GM12864 (cell line): ENCODE measurements at places on chromosomes 3 and 15.

DNA sequence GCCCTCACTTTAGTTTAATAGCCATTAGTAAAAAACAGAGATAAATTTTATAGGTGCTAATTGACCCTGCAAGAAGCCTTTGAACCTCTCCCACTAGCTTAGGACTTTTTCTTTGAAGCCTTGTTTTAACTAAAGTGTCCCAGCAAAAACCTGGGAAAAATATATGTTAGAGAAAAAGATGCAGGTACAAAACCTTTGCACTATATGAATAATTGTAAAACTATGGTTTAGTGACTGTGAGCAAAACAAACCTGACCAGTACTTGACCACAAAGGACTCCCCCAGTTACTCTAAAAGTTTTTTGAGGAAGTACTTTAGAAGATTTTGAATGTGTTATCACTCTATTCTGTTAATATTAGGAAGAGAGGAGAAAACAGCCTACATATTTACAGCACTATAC is 123.3 kb upstream of the TP63 start:
- DNase-seq = no peak

DNA sequence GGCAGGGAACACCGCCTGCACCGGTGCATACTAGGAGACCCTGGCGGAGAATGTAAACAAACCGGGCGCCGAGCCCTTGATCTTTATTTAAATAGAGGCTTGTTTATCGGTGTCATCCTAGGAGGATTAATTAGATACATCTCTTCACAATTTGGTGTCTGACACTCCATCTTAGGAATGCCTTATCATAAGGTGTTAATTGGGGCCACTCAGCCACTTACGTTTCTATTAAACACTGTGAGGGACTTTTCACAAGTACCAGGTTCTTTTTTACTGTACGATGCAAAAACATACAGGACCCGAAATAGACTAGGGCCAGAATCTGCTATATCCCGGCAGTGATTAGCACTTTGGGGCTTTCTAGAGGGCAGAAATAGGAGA is 8.0 kb downstream of the EOMES start:
- DNase-seq = no peak

DNA sequence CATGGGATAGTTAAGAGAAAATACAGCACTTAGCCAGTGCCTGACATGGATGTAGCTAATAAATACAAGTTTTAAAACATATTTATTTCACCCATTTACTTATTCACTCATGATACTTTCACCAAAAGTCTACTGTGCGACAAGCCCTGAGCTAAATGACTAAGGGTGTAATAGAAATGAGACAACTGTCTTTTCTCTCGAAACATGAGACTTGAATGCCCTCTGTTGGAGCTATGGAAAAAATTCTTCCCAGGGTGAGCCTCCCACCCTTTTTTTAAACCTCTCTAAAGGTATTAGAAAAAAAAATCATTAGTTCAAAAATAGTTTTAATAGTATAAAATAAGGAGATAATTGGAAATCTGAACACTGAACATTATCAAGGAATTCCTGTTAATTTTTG is 24.3 kb upstream of the RPL14 start:
- no peak for DNase-seq

GRCh38 chr15:71114887-71115566 is at the start of gene THSD4:
THSD4 (plus strand) TSS chr15:71115471.
- DNase-seq = no peak

- DNase-seq = no peak
Observed at GRCh38 chr3:4865714-4866113, 113.5 kb upstream of the BHLHE40 start.

GRCh38 chr3:72353236-72354128 is 494.8 kb downstream of the SHQ1 start:
- no peak for DNase-seq

DNA sequence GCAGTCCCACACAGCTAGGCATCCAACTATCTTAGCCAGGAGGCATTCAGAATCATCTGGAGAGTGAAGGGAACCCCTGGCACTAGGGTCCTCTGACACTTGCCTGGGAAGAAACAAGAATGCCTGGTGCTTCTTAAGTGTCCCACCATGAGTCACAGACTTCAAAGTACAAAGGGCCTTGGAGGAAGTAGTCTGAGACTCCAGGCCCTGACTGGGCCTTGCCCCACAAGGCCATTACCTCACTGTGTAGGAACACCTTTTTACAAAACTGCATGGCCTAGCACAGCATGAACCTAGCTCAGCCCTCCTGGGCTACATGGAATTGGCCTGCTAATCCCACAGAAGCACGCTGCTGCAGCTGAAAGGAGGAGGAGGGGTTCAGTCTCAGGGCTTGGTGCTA is 104.5 kb upstream of the SLCO2A1 start:
- no peak for DNase-seq

- DNase-seq = no peak
Observed at GRCh38 chr3:34155666-34156065, 357.2 kb downstream of the PDCD6IP start.

DNA sequence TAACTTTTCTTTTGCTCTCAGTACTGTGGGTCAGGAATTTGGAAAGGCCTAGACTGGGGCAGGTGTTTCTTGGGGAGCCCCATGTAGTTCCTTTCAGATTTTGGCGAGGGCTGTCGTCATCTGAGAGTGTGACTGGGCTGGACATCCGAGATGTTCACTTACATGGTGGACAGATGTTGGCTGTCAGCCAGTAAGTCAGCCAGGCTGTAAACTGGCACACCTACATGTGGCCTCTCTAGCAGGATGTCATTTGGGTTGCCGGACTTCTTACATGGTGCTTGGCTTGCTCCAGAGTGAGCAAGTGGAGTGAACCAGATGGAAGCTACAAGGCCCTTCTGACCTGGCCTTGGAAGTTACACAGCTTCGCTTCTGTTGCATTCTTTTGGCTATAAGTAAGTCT is 20.7 kb downstream of the TATDN2 start:
- DNase-seq = no peak

GRCh38 chr15:28896951-28897350 is 11.2 kb downstream of the APBA2 start:
- no peak for DNase-seq

DNA sequence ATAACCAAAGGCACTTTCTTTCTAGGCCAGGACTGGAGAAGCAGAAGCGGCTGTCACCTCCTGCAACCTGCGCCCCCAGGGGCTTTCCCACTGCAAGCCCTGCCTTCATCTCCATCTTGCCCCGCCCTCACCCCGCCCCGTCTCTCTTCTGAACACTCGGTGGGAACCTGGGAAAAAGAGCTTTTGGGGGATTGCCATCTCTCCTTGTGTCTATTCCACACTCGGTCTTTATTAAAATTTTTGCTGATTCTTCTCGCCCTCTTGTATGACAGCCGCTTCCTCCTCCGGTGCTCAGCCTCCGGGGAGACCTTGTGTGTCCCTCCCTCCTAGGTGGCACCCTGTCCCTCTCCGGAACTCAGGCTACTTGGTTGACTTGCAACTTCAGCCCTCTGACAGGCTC is 41.9 kb upstream of the SPESP1 start:
- DNase-seq = no peak

GRCh38 chr15:36495456-36495991 is 83.9 kb upstream of the CDIN1 start:
- DNase-seq = no peak

- no peak for DNase-seq
Observed at GRCh38 chr3:71227270-71227661, 356.3 kb downstream of the FOXP1 start.

GRCh38 chr3:73520931-73521461 is 103.7 kb downstream of the PDZRN3 start:
- no peak for DNase-seq

- DNase-seq = no peak
Observed at GRCh38 chr3:16907243-16907642, 22.5 kb downstream of the PLCL2 start.

- no peak for DNase-seq
Observed at GRCh38 chr15:58241872-58242271, 103.7 kb downstream of the AQP9 start.

GRCh38 chr15:63858881-63859280 is 25.1 kb upstream of the HERC1 start:
- DNase-seq = no peak

- DNase-seq = no peak
Observed at GRCh38 chr15:62552444-62552843, 387.4 kb upstream of the C2CD4B start.

DNA sequence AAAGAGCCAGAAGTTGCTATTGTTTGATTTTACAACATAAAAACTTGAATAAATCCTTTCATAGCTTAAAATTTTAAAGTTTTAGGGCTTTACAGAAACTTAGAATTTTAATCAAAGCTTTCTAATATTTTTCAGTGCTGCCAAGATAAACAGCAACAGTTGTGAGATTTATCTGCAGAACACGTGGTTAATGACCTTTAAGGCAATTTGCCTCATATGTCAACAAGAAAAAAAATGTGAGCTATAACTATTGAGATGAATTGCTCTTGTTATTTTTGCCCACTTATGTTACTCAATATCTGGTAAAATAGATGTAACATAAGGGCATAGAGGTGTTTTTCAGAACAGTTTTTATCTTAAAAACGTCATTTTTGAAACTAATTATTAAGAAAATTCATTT is 96.7 kb upstream of the NECTIN3 start:
- no peak for DNase-seq
